ENCODE measurements at places on chromosomes 2 and 18.

- peak; percentile 16 for DNase-seq
These were observed 80.3 kb upstream of the TSPYL6 start for GRCh38 chr2:54336136-54336976.

DNA sequence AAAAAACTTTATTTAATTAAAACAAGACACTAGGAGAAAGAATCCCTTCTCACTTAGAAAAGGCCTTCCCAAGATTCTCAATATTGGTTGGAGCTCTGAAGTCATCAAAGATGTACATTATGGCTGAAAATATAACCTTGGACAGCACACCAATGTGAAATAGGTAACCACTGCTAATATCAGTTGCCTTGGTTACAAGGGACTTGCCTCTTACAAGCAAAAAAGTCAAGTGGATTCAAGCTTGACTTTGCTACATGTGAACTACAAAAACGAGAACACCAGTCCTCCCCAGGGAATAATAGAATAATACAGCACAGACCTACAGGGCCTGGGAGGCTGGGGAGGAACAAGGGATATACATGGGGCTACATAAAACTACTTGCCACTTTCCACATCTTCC, 46.1 kb downstream of the NABP1 start:
- DNase-seq = no peak

GRCh38 chr2:171018522-171018921, 89.5 kb downstream of the GORASP2 start:
- DNase-seq = no peak

GRCh38 chr18:42654556-42654955, 460.9 kb downstream of the RIT2 start:
- DNase-seq = peak; percentile 14

DNA sequence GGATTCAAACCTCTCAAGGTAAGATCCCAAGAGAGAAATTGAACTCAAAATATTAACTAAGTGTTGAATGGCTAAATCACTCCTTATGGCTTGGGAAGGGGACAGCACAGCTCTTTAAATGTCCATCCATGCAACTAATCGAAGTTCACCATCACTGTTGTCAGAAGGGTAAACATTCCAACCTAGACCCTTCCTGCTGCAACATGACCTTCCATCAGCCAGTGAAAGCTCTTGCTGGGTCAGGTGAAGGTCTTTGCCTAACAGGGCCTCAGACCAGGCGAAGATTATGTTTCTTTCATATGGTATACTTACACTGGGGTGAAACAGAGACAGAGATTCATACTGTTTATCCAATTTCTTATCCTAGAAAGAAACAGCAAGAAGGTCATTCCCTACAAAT, 16.4 kb downstream of the IAH1 start:
- DNase-seq = no peak

- DNase-seq = no peak
These were observed 104.5 kb downstream of the DHRS9 start for GRCh38 chr2:169173876-169174275.

GRCh38 chr2:199070322-199070949, 387.3 kb downstream of the SATB2 start:
- no peak for DNase-seq

GRCh38 chr2:102185347-102185746, 1.5 kb upstream of the IL1RL2 start:
- DNase-seq = no peak

DNA sequence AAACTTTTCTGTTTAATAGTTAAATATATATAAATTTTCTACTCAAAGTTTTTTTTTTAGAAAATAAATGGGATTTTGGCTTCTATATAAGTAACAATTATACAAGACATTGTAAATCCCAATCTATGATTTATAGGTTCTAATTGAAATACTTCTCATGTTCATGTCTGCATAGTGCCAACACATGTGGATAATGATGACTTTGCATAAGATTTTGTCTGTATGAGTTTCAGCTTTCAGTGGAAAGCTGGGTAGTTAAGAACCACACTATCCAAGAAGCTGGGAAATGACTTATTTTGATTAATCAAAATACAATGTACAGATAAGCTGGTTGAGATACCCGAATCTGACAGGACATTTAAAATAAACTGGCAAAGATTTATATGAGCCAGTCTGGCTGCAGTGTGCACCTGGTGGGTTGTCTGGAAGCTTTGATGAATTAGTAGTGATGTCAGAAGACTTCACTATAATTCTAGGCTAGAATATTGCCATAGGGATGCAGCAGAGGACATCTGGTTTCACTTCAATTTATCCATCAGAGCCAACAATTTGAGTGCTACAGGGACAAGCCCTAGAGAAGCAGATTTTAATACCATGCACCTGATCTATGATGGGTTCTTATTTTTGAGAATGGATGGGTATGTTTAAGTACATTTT, 45.4 kb downstream of the EML6 start:
- DNase-seq = peak; percentile 44

GRCh38 chr2:579351-579886, 97.8 kb downstream of the TMEM18 start:
- no peak for DNase-seq

DNA sequence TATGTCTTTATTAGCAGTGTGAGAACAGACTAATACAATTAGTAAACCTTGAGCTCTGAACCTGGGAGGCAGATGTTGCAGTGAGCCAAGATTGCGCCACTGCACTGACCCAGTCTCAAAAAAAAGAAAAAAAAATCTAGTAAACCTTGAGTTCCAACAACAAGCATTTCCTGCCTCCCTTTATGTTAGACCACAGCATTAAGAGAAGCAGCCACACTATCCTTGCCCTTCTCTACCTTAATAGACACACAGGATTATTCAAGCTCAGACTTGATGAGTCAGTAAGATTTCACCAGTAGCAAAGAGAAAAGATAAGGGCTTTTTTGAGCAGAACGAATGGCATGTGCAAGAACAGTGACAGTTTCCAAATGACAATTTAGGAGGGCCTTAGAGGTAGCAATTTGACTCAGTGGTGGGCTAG, 18.0 kb upstream of the GLS start:
- DNase-seq = peak; percentile 58

GRCh38 chr2:170140561-170140960, 37.4 kb upstream of the MYO3B start:
- no peak for DNase-seq

- DNase-seq = no peak
These were observed 5.8 kb upstream of the MARCHF7 start for GRCh38 chr2:159706385-159706980.

- no peak for DNase-seq
These were observed 209.7 kb downstream of the SMAD2 start for GRCh38 chr18:47720741-47721140.

DNA sequence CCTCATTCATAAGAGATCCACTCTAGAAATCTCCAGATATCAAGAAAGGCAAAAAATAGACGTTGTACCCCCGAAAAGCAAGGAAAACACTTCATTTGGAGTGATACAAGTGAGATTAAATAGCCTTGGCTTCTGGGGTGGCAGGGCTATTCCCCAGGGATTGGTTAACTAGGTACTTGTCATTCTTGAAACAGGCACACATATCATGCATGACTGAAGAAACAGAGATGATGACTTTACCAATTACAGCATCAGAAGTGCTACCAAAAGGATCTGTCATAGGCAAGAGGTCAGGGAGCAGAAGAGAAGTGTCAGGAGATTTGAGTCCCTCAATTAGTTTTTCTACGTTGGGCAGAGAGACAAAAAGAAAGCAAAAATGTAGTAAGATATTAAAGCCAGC, 45.2 kb upstream of the NFU1 start:
- DNase-seq = no peak

GRCh38 chr18:25141886-25142285, 210.1 kb downstream of the ZNF521 start:
- no peak for DNase-seq

DNA sequence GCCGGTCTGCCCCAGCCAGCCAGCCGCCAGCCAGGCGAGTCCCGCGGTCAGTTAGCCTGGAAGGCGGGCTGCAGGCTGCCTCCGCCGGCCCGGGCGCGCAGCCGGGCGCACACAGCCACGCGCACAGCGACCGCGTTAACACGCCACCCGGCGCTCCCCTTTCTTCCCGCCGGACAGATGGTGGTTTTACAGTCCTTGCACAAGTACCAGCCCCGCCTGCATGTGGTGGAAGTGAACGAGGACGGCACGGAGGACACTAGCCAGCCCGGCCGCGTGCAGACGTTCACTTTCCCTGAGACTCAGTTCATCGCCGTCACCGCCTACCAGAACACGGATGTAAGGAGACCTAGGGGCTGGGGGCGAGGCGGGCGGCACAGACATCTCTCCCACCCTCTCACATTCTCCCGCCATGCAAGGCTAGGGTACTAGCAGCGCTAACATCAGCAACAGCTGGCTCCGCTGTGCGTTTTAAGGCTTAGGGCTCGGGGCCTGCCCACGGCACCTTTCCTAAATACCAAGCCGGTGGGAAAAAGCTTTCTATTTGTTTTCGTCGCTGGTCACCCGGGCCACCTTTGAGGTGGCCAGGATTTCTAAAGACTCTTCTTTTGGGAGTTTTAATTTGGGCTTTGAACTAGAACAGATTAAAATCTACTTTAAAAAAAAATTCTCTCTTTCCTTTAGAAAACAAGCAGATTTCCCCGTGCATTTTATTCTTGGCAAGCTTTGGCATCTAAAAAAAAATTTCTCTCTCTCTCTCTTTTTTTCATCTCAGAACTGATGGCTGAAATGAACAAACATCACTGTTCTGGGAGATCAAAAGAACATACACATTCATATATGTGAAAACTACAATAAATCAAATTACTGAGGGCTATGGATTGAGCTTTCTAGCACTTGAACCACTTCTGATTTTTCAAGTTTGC, 2.9 kb downstream of the TBR1 start:
- no peak for DNase-seq

- no peak for DNase-seq
These were observed 444.1 kb upstream of the LRATD1 start for GRCh38 chr2:14188446-14188845.

DNA sequence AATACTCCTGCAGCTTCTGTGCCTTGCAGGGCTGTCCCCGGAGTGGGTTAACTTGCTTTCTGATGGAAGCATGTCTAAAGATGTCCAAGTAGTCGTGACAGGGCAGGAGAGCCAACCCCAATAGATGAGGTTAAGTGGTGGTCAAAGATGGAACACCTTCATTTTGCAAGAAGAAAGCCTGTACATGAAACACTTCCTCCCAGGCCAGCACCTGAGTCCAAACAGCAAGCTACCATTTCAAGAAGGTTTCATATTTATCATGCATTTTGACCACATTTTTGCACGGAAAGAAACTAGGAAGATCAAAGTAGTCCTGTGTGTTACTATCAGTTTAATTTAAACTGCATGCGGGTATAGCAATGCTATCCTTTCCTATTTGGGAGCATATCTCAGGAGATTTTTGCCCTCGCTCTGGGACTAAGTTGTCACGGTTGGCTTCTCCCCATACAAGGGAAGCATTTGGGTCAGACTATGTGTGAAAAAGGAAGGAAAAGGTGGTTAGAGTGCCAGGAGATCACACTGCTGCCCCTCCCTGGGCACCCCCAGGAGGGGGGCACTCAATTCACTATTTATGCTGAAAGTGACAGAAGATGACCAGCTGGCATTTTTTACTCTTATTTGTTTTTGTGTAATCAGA, 187.6 kb downstream of the ZNF521 start:
- DNase-seq = no peak

- DNase-seq = no peak
These were observed 27.1 kb downstream of the NABP1 start for GRCh38 chr2:191705084-191705483.

DNA sequence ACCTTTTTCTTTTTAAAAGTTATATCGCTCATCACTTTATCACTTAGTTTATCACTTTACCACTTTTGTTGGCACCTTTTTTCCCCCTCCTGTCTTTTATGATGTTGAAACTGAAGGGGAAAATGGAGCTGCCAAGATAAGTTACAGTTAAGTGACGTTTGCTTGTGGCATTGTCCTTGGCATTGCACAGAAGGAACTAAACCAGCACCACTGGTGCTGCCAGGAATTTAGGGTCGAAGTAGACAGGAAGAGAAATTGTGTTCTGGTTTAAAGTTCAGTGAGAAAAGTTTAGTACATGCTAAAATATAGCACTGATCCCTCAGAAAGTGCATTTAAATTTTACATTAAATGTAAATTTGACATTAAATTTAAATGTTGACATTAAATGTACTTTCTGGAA, 49.9 kb downstream of the MYO1B start:
- DNase-seq = no peak

DNA sequence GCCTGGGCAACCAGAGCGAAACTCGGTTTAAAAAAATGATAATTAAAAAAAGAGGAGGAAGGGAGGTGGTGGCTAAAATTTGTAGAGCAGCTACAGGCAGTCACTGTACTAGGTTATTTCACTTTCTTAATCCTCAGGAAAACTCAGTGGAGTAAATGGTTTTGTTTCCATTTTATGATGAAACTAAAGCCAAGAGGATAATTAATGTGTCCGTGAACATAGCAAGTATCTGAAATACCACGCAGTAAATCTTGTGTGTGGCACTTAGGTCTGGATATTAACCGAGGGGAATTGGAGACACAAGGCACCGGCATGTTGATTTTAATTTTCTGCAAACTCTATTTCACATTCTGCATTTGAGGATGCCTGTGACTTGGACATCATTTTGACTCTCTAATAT, 14.5 kb downstream of the SH3BP4 start:
- DNase-seq = no peak

DNA sequence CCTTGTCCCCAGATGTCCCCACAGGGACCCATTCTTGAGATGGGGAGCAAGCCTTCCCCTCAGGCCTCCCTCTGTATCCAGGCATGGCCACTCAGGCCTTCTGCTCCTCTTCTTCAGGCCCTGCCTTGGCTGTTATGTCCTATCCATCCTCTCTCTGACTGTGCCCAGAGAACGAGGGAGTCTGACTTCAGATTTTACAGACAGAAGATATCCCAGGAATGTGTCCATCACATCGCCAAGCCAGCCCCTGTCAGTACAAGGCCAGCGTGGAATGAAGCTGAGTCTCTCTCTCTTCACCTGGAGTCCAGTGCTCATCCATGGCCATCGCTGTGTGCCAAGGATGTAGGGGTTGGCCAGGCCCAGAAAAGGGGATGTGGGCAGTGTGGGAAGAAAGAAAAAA, 57.6 kb downstream of the SDC1 start:
- DNase-seq = no peak

GRCh38 chr18:22483407-22483806, 65.7 kb upstream of the CTAGE1 start:
- DNase-seq = no peak

DNA sequence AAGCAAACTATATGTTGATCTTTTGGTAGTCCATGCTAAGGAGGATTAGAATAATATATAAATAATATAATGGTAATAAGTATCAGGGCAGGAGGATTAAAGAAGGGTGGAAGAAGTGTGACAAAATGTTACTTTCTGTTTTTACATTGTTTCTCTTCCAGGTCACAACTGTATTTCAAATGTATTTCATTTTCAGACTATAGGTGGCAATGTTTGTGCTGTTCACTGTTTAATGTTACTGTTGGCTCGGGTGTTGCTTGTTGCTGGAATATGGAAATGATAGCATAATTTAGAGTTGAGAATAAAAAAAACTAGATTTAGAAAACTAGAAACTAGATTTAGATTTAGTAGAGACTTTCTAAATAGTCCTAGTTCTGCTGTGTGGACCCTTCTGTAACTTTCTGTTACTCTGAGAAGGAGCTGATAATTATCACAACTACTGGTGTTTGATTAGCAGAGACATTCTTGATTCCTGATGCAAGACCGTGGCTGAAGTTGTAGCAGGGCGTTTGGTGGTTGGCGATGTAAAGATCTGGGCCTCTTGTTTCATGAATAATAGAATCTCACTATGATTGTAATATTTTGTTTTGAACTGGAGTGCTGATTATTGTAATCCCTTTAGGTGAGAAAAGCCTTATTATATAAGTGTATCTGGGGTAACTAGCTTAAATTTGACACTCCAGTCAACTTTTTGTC, 7.9 kb downstream of the NEDD4L start:
- no peak for DNase-seq

GRCh38 chr2:108161298-108161697, 78.5 kb upstream of the SULT1C3 start:
- no peak for DNase-seq
